ENCODE measurements at places on chromosomes 6 and 20. TPM values are rescaled to one million over a fixed set of nuclear protein-coding genes. Genes with fewer than 3 reads are reported as not detected.

Gene HLA-F
- total RNA-seq: 16.5 TPM

Gene IL17F
- not detected for total RNA-seq

Gene MAP7
- 0.77 TPM for total RNA-seq

Gene NFATC2
- 3.1 TPM for total RNA-seq

Gene LRRC1
- total RNA-seq: 0.74 TPM

Gene EYA4
- 39.0 TPM for total RNA-seq

Gene BPIFA1
- not detected for total RNA-seq

Gene BPIFB2
- total RNA-seq: not detected

Gene SLC44A4
- 0.24 TPM for total RNA-seq

Gene PHF3
- total RNA-seq: 35.5 TPM

Gene ARFGEF3
- 14.7 TPM for total RNA-seq

Gene COL9A1
- total RNA-seq: not detected

Gene GCNT2
- 12.4 TPM for total RNA-seq

Gene ADAM33
- 8.9 TPM for total RNA-seq

Gene SAMD5
- 0.20 TPM for total RNA-seq

Gene C6orf15
- not detected for total RNA-seq

Gene HMGCLL1
- 1.3 TPM for total RNA-seq

Gene TCF15
- total RNA-seq: 6.9 TPM

Gene TSPO2
- total RNA-seq: 0.27 TPM

Gene B3GAT2
- not detected for total RNA-seq

Gene DEFB128
- not detected for total RNA-seq

Gene FAM184A
- total RNA-seq: 0.47 TPM

Gene ETV7
- total RNA-seq: not detected

Gene SPTLC3
- 0.84 TPM for total RNA-seq

Gene COL20A1
- total RNA-seq: not detected

Gene SIRPA
- 14.9 TPM for total RNA-seq

Gene PBX2
- 46.7 TPM for total RNA-seq

Gene EIF6
- 44.4 TPM for total RNA-seq

Gene MUC22
- total RNA-seq: not detected

Gene ERVFRD-1
- 0.11 TPM for total RNA-seq

Gene SLC22A3
- total RNA-seq: 91.9 TPM

Gene OPRM1
- total RNA-seq: not detected

Gene MAK
- total RNA-seq: not detected

Gene PEX3
- 17.9 TPM for total RNA-seq

Gene ANGPT4
- not detected for total RNA-seq

Gene HLA-DMB
- 1.4 TPM for total RNA-seq

Gene KIFC1
- total RNA-seq: 0.27 TPM

Gene PSORS1C2
- not detected for total RNA-seq

Gene CGA
- not detected for total RNA-seq

Gene LAMA4
- total RNA-seq: 15.8 TPM

Gene COL12A1
- 5.9 TPM for total RNA-seq

Gene SLC25A27
- 6.8 TPM for total RNA-seq

Gene SEMG1
- total RNA-seq: not detected

Gene TP53INP2
- total RNA-seq: 31.0 TPM

Gene KIF16B
- total RNA-seq: 23.5 TPM

Gene SSTR4
- not detected for total RNA-seq

Gene CRISP3
- total RNA-seq: not detected
